ENCODE measurements at places on chromosomes 2 and 18.

- DNase-seq: peak; percentile 96
Measured at GRCh38 chr2:234249873-234250272, 199.4 kb downstream of the SPP2 start.

GRCh38 chr18:49862656-49863385, 49.5 kb upstream of the ACAA2 start:
- no peak for DNase-seq

DNA sequence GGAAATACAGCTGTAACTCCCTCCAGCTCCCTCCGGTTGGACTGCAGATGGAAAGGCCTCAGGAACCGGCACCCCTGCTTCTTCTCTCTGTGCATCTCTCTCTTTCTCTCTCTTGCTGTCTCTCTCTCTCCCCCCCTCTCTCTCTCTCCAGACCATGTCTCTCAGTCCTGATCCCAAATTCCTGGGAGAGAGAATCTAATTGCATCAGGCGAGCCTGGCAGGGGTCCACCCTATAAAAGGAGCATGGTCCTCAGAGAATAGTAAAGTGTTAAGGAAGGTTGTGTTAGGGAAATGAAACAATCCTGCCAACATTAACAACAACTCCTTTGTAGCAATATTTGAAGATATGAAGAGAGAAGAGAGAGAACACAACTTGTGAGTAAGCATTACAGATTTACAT, 36.7 kb downstream of the VIT start:
- DNase-seq: no peak

GRCh38 chr2:59875836-59876235, 677.6 kb downstream of the BCL11A start:
- DNase-seq: no peak

- DNase-seq: no peak
Measured at GRCh38 chr2:197514754-197515153, 1.1 kb upstream of the MOB4 start.

GRCh38 chr2:209121691-209122090, 302.2 kb upstream of the MAP2 start:
- DNase-seq: no peak

- no peak for DNase-seq
Measured at GRCh38 chr2:200603972-200604371, 18.2 kb downstream of the AOX1 start.

GRCh38 chr18:48921305-48922225, 29.2 kb downstream of the SMAD7 start:
- no peak for DNase-seq

DNA sequence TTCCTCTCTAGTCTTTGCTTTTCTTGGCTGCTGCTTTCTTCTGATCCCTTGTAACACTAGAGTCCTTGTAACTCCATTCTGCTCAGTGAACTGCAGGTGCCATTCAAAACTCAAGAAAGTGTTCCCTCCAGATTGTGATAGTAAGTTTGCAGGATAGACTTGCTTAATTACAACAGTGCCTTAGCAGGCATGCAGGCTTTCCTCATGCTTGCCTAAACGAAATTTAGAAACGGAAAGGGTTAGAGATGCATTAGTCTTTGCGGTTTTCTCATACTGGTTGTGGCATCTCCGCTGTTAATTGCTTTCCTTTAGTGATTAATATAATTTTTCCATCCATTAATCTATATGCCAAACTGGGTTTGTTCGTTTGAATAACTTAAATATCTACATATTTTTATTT, 82.9 kb downstream of the DOK6 start:
- no peak for DNase-seq

DNA sequence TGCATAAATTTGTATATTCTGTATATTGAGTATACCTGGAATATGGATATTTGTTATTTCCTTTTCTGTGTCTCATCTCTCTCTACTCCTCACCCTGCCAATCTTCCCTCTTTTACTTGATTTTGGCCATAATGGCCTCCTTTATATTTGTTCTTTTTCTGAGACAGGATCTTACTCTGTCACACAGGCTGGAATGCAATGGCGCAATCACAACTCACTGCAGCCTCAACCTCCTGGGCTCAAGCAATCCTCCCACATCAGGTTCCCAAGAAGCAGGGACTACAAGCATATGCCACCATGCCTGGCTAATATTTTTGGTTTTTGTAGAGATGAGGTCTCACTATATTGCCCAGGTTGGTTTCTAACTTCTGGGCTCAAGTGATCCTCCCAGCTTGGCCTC, 30.5 kb downstream of the PREPL start:
- no peak for DNase-seq

DNA sequence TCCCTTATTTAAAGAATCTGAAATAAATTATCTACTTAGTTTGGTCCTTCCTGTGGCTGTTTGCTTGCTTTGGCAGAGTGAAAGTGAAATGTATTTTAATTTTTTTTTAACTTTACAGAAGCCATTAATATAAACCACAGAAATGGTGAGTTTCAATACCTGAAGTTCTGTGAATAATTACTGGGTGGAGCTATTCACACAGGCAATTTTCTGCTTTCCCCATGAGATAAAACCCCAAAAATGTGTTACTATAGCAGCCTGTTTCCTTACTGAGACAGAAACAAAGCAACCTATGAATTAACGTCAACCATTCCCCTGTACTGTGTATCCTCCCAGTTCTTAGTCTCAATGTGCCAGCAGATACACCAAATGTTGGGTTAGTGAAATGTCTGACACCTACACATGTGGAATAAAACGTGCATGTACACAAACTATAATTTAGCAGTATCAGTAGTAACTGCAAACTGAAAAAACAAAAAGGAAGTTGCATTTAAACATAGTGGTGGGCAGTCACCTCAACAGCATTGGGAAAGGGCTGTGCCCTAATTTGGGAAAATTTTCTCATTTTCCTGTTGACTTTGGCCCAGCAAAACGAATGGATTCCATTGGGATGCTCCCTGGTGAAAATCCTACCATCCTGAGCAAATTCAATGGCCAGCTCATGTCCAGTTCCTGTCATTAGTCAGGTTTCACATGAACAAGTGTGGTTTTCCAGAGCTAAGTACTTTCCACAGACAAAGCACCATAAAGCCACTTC, 73.1 kb upstream of the RMDN2 start:
- no peak for DNase-seq

DNA sequence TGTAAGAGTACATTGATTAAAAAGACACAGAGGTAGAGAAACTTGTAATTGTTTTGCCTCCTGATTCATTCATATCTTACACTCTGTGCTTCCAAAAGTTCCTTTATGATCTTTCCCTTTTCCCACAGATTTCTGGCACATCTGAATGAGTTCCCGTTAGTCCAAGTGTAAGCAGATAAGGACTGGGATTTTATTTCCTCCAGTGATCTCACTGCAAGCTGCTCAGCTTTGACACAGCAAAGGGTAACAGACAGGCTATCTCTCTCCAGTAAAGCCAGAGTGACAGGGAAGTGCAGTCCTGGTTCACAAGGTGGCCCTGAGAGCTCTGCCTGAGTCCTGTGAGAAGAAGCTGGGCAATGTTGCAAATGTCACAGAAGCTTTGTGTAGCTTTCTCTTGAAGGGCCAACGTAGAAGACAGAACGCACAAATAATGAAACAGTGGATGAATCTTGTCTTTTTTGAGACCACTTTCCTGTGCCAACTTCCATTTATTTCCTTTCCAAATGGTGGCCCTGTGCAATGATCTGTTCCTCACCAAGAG, 32.5 kb upstream of the KCNE4 start:
- DNase-seq: no peak

DNA sequence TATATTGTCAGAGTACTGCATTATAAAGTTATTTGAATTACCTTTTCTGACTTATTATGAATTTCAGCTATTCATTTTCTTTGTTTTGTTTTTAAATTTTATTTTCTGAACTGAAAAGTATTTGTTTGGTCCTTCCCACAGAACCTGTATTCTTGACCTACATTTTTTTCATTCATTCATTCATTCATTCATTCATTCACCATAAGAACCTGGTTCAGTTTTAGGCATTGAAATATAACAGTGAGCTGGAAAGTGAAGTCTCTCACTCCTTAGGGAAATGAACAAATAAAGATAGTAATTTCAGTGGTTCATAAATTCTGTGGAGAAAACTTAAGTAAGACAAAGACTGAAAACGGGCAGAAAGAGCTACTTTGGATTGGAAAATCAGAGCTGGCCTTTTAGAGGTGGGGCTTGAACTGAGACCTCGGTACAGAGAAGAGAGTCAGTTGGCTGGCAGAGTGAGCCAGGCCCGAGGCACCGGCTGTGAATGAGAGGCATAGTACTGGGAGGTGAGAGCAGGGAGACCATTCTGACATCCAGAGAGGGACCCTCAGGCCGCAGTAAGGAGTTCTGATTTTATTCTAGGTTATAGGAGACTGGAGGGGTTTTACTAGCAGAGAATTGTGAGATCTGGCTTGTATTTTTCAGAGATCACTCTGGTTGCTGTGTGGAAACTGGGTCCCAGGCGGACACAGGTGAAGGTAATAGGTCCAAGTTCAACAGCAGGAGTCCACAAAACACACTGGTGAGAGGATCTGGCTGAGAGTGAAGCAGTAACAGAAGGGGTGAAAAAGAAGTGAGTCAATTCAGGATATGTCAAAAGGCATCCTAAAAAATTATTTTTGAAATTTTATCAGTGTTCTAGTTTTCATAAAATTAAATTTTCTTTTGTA, 75.8 kb upstream of the FN1 start:
- no peak for DNase-seq

DNA sequence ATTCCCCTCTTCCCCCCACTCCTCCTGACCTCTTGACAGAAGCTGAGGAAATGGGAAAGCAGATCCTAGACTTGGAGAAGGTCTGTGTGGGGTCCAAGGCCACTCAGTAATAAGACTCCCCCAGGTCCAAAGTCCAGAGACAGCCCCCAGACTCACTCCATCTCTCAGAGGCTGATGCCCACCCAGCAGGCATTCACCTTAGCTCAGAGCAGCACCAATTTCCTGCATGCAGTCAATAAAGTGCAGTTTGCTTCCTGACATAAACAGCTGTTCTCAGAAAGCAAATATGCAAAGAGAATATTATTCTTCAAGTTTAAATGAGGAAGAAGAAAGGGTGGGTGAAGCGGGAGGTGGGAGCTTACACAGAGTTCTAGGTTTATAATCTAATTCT, 84.1 kb upstream of the RTN4 start:
- no peak for DNase-seq

DNA sequence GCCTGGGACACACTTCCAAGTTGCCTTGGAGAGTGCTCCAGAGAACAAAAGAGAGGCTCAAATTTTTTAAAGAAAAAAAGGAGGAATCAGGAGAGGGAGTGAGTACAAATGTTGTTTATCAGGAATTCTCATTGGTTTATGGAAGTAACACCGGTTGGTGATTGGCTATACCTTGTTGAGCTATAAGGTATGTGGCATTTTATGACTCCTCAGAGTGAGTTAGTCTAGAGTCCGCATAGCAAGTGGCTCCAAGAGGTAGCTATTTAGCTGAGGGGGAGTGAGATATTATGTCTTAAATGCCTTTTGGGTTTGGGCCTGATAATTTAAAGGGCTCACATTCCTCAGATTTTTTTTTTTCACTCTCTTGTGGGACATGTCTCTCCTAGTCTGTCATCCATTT, 85.7 kb downstream of the ARHGEF4 start:
- DNase-seq: no peak

DNA sequence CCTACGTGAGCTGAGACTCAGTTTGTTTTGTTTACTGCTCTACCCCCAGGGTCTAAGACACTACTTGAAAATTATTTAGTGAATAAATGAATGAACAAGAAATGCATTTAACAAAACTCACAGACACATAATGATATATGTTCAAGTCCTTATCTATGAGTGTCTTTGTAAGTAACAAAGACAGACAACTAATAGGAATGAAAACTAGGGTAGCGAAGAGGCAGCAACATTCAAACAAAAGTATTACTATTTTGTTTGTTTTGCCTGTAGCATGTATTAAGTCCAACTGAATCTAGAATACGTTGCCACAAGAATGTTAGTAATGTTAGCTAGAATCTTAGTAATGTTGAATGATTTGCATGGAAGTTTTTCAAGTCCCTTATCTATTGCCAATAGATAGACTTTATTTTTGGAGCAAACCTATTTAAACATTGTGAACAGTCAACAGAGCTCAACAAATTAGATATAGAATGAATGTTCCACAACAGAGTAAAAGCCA, 144.8 kb upstream of the VWC2L start:
- DNase-seq: peak; percentile 1

GRCh38 chr2:130391872-130392670, 36.2 kb downstream of the PTPN18 start:
- no peak for DNase-seq

DNA sequence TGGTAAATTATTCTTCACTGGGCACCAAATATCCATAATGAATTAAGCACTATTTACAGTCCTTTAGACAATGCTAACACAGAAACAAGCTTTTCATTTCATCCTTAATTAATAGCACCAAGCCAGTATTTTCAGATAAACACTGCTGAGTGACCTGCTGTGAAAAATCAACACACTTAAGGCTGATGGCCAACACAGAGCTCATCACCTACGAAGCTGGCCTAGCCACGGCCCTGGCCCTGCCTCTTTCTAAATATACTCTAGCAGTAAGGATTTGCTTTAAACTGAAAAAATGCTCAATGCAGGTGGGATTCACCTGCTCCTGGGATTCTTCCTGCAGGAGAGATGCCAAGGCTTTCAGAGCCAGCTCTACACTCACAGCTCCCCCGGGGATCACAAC, 18.4 kb downstream of the CYB5A start:
- DNase-seq: no peak

DNA sequence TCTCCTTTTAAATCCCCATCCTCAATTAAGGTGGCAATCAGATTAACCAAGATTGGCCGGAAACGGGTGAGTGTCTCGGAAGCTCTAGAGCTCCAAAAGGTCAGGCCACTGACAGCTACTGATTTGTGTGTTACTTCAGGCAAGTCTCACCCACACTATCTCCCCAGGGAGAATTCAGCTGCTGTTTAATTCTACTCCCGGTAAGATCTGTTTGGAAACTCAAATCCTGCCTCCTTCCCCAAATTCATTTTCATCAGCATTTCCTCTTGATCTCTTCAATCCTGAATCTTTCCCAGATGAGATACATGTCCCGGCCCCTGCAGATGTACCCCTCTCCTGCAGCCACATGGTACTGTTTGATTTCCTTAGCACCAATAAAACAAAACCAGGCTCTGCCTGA, 34.9 kb downstream of the EFR3B start:
- no peak for DNase-seq

DNA sequence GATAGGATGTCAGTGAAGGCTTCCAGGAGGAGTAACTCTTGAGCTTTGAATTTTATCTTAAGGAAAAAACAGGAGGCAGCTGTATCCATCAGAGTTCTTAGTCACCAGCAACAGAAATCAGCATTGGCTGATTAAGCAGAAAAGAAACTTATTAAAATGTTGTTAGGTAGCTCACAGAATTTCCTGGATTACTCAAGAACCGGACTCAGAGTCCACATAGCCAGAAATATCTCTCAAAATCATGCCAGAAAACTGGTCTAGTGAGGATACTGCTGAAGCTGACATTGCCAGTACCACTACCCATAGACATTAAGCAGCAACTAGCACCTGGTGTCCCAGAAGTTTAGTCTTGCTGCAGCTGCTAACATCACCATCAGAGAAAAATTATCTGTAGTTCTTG, 10.1 kb upstream of the AFTPH start:
- DNase-seq: peak; percentile 4
